ENCODE measurements at places on chromosomes 2 and 18. TPM values are rescaled to one million over a fixed set of nuclear protein-coding genes. Genes with fewer than 3 reads are reported as not detected.

DNA sequence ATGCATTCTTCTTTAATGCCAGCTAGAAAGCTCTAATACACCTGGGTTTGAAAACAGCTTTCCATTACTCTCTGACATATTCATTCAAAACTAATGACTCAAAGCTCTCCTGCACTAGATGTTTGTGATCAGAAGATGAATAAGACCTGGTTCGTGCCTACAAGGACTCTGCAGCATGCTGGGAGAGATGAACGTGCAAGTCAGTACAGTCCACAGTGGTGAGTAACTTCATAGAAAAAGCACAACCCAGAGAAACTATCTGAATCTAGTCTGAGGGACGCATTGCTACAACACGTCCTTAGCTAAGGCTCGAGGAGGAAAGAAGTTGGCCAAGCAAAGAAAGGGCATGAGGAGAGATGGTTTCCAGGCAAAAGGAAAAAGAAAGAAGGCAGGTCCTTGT, 234.3 kb downstream of the OSR1 start:
- DNase-seq, result no peak

DNA sequence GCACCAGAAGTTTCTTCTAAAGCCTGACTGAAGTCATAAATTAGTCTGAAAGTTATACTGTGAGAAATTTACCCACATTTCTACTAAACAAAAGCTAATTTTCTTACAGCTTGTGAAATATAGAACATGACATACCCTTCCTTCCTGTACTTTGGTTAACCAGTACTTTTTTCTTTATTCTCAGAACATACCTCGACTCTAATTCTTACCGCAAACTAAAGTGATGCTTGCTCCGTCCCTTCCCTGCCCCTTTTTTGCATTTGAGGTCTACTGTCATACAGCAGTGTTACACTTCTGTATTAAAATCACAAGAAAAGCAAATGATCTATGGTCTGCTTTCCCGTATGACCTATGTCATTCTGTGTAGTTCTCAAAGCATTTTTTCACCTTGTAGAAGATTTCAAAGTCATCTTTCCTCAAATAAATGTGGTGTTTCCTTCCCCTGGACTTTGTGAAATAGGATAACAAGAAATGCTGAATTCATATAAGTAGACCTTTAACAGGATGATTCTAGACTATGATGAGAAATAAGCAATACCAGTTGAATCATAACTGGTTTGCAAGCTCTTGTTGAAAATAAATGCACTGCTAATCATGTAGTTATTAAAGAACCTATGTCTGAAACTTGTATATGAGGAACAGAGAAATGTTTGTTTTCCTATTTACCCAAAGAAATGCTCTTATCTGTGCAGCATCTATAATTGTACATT, 30.4 kb downstream of the CYTIP start:
- DNase-seq, result no peak

- DNase-seq, result no peak
Measured at GRCh38 chr2:142325870-142326269, 195.1 kb upstream of the LRP1B start.

DNA sequence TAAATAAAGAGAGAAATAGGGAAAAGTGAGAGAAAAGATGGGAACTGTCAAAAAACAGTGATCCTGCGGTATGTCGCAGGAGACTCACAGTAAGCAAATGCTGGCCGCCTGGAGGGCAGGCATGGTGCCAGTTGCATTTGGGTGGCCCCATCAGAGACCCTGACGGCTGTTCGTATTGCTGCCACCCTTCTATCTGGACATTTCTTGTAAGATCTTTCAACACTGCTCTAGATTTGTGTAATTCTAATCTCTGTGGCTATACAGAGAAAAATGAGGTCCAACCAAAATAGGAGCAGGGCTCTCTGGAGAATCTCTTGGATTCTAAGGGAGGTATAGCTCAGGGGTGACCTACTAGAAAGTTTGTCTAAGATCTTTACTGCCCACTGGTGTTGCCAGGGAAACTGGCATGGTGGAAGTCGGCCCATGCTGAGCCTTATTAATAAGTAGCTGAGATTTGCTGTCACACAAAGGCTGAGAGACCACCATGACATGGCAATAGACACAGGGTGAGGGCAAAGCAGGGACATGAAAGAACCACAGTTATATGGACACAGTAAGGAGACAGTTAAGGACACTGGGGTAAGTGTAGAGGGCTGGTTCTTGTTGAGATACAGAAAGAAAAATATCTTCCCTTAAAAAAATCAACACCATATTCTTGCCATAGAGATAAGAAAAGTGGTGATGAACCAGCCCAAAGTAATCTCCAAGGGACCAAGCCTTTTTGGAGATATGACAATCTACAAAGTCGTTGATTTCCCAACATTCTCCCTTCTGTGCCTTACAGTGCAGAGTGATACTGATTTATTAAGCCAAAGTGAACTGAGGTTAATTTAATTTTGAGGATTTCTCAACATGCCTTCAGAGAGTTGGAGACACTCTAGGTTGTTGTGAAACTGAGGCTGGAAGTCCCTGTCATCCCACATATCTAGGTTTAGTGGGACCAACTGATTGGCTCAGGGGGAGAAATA, 26.4 kb upstream of the FZD7 start:
- DNase-seq, result no peak

- no peak for DNase-seq
Measured at GRCh38 chr18:56358608-56359280, 279.6 kb downstream of the TXNL1 start.

GRCh38 chr2:196239622-196240587, 68.5 kb upstream of the STK17B start:
- DNase-seq, result no peak

- no peak for DNase-seq
Measured at GRCh38 chr2:145597809-145598208, 1077.9 kb upstream of the ZEB2 start.

- DNase-seq, result no peak
Measured at GRCh38 chr2:211487733-211488132, 931.3 kb downstream of the CPS1 start.

DNA sequence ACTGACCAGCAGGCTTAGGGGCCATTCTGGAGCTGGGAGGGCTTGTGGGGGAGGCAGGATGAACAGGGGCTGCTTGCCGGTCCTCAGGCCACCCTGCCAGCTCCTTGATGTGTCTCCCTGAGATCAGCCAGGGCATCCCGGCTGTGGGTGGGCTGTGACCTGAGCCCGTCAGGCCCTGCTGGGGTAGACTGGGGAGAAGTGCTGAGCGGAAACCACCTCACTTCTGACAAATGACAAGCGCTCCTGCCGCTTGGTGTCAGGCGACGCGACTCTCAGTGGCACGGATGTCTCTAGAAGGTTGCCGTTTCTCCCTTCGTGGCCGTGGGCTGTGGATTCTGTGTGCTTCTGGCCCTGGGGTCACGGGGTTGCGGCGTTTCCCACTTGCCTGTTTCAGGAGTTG, 45.7 kb downstream of the NFATC1 start:
- no peak for DNase-seq

DNA sequence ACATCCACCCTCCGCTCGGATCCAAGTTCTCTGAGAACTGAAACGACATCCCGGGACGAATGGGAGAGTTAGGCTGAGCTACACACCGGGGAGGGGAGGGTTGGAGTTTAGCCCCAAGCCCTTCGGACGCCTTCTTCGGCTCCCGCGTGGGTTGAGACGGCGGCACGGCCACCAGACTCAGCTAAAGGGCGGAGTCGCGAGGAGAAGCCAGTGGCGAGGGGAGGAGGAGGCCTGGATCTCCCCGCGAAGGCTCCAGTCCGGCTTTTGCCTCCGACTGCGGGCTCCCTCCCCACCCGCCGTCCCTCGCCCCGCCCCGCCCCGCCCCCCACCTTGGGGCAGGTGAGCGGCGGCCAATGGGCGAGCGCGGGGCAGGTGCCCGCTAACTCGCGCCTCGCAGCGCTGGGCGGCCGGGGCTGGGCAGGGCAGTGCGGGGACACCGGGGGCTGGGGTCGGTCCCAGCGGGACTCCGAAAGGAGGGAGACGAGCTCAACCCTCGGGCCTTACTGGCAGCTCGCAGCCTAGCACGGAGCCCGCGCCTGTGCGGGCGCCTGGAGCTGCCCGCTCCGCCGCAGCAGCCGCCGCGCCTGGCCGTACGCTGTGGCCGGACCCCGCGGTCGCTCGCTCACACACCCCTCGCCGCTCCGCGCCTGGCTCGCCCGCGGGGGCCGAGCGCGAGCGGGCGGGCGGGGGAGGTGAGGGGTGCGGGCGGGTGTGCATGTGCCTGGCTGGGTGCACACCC, at the start of gene EMX1:
Gene EMX1, plus strand, starts transcription at position 382 of the 739 bp plus-strand sequence. Its CDS starts 334 bp downstream, at position 716.
- no peak for DNase-seq

DNA sequence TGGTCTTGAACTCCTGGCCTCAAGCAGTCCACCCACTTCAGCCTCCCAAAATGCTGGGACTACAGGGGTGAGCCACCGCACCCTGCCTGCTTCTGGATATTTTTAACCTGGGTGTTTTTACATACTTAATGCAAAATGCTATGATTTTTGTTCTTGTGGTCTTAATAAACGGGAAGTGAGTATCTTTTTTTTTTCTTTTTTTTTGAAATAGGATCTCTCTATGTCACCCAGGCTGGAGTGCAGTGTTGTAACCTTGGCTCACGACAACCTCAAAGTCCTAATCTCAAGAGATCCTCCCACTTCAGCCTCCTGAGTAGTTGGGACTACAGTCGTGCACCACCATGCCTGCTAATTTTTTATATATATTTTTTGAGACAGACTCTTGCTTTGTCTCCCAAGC, 19.2 kb upstream of the ASXL2 start:
- no peak for DNase-seq

- DNase-seq, result no peak
Measured at GRCh38 chr2:190470256-190470826, 62.2 kb downstream of the MFSD6 start.

GRCh38 chr2:149205143-149205542, 125.2 kb upstream of the LYPD6 start:
- DNase-seq, result no peak

DNA sequence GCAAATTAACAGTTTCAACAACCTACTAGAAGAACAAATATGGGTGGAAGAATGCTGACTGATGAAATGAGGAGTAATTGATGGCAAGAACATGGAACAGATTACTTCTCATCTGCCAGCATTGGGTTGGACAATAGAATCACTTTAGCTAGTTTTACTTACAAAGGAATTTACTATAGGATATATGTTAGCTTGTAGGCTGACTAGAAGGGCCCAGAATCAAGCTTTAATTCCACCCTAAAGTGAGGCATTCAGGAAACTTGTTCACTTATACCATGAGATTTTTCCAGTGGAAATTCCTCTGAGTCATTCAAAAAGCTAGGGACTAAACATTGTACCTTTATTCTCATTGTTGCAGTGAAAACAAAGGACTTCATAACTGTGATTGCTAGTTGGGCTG, 5.0 kb upstream of the ZSWIM2 start:
- DNase-seq, result no peak

- DNase-seq, result no peak
Measured at GRCh38 chr18:595068-595467, 1.7 kb upstream of the CLUL1 start.

The SLC30A3 gene
- total RNA-seq, result not detected

The NTSR2 gene
- 0.28 TPM for total RNA-seq

The DES gene
- total RNA-seq, result 185 TPM

The RAB6C gene
- not detected for total RNA-seq

The TDRD15 gene
- not detected for total RNA-seq

The FZD7 gene
- 24.7 TPM for total RNA-seq

The TUBB8B gene
- not detected for total RNA-seq

The GPR17 gene
- total RNA-seq, result not detected

The RAPGEF4 gene
- total RNA-seq, result 25.6 TPM

Measured in omental fat pad (tissue), 4 donors.